CD4-positive, alpha-beta T cell treated with Interleukin-17A for 1 hour (primary cell): ENCODE measurements at places on chromosomes 2 and 18.

DNA sequence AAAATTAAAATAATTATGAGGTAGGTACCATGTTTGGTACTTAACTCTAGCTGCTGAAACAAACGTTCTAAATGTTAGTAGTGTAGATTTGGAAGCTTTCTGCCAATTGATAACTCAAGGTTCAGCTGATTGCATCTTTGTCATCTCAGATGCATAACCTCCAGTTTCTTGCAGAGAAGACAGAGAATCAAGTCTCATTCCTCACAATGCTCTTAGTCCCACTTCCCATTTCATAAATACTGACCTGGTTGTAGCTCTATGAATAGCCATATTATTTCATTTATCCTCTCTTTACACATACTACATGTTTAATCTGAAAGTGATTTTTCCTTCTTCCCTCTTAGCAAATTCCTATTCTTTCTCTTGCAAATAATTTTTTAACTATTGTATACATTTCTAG lies 178.5 kb upstream of the SETBP1 start:
- DNase-seq = no peak

GRCh38 chr18:59916746-59917145 lies 16.9 kb downstream of the PMAIP1 start:
- no peak for DNase-seq

GRCh38 chr2:229725716-229726574 lies 11.6 kb upstream of the DNER start:
- DNase-seq = no peak

DNA sequence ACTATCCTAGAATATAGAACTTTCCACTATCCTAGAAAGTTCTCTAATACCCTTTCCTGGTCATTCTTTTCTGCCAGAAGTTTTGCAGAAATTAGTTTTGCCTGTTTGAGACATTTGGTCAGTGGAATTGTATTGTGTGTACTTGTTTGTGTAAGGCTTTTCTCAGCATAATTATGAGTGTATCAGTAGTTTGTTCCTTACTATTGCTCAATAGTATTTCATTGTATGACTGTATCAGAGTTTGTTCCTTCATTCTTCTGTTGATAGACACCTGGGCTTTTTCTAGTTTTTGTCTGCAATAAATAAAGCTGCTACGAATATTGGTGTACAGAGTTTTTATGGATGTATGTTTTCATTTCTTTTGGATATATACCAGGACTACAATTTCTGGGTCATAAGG lies 27.2 kb downstream of the CCDC138 start:
- no peak for DNase-seq

DNA sequence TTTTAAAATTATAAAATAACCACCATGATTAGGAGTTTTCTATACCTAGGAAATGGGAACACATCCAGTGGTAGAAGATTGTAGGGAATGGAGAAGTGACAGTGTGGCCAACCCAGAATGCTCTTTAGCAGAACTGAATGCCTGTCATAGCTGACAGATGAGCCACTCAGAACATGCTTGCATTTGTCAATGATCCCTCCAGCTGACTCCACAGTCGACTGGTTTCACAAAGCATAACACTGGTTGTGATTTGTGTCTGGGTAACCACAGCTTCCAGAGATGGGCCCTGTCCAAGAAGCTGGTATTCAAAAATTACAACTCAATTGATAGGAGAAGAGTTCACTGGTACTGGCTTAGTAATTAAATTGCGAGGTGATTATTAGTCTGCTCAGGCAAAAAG lies 9.0 kb upstream of the CTIF start:
- DNase-seq = no peak

GRCh38 chr2:69311024-69311416 lies 76.0 kb downstream of the GFPT1 start:
- DNase-seq = no peak

DNA sequence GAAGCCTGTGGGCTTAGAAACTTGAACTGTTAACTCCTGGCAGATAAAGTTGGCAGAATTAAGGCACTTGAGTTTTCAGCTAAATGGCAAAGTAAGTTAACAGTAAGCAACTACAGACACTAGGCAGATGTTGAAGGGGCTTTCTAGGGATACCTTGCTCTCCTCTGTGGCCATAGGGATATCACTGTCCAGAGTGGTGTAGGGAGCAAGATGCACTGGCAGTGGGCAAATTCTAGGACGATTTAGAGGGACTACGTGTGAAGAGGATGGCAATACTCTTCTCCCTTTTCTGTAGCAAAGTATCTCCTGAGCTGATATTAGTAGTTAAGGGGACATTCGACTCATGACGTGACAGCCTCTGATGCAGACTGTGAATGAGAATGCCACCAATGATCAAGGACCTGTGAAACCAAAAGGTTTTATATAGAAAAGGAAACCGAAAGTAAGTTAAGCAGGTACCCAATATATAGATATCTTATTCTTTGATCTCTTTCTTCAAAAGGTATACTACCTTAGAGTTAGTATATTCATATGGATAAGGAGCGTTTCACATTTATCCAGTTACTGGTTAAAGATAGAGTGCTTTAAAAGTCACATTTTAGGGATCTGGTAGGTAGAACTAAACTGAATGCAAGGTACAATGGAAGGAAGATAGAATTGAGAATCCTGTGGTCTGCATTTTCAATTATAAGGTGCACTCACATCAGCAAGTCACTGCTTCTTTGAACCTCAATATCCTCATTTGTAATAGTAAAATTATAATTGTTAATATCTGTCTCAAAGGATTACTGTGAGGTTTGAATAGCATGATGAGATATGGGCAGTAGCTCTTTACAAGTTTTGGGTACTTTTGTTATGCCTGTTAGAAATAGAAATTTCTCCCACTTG lies 106.4 kb downstream of the KCNH7 start:
- DNase-seq = peak; percentile 46

GRCh38 chr18:76102156-76102555 lies 392.9 kb downstream of the ZNF516 start:
- no peak for DNase-seq

GRCh38 chr18:60279391-60279790 lies 93.2 kb downstream of the MC4R start:
- no peak for DNase-seq

DNA sequence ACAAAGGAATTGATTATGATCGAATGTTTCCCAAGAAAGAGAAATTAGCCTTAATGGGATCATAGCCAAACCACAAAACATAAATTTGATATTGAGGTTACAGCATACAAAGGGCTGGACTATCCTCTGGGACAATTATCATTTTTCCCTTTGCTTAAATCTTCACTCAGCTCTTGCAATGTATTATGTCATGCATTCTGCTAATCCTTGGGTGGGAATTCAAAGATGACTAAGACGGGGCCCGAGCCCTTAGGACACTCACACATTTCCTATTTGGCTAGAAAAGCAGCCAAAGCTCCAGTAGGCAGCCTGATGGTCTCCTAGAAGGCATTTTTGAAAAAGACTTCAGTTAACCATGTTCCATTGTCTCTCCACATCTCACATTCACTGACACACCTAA lies 17.2 kb upstream of the NMI start:
- DNase-seq = no peak

- DNase-seq = no peak
These were observed 31.1 kb downstream of the EPAS1 start for GRCh38 chr2:46328291-46328690.

DNA sequence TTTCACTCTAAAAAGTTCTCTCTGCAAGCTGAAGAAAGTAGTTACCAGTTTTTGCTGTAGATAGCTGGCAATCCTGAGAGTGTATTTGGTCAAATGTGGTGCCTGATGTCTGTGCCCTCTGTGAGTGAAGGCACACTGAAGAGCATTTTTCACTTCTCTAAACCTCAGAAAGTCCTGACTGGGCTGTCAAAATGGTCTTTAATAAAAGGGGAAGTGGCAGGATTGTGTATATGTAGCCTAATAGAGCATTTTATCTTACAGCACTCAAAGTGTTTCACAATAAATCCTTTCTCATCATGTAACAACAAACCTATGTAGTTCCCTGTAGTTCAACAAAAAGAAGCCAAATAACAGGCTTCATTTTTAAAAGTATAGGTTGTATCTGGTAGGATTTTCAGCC lies 1552.3 kb upstream of the SLC39A10 start:
- DNase-seq = no peak

DNA sequence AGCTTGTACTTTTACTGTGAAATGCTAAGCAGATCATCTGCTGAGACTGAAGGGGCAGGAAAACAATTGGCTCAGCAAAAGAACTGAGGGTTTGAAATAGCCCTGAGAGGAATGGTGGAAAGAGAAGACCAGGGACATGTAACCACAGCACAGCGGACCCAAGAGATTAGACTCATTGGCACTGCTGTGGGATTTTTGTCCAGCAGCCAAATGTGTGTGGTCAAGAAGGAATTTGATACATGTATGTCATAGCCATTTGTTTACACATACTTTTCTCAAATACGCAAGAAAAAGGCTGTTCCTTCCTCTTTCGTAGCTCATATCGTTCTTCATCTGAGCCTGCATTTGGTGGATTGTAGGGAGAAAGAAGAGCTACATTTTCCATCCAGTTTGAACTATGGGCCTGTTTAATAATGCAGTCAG lies 73.8 kb downstream of the TRABD2A start:
- DNase-seq = no peak

- no peak for DNase-seq
These were observed 33.8 kb downstream of the RTP5 start for GRCh38 chr2:241903121-241904010.

DNA sequence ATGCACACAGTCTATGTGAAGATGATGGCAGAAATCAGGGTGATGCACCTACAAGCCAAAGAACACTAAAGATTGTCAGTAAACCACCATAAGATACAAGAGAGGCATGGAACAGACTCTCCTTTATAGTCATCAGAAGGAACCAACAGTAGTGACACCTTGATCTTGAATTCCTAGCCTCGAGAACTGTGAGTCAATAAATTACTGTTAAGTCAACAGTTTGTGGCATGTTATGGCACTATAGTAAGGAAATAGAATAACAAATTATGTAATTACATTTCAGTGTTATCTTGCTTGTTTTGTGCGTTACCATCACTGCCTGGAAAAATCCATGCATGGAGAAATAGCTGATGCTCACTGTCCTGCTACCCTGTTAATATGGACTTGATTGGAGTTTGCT lies 110.2 kb upstream of the LRP1B start:
- DNase-seq = no peak

DNA sequence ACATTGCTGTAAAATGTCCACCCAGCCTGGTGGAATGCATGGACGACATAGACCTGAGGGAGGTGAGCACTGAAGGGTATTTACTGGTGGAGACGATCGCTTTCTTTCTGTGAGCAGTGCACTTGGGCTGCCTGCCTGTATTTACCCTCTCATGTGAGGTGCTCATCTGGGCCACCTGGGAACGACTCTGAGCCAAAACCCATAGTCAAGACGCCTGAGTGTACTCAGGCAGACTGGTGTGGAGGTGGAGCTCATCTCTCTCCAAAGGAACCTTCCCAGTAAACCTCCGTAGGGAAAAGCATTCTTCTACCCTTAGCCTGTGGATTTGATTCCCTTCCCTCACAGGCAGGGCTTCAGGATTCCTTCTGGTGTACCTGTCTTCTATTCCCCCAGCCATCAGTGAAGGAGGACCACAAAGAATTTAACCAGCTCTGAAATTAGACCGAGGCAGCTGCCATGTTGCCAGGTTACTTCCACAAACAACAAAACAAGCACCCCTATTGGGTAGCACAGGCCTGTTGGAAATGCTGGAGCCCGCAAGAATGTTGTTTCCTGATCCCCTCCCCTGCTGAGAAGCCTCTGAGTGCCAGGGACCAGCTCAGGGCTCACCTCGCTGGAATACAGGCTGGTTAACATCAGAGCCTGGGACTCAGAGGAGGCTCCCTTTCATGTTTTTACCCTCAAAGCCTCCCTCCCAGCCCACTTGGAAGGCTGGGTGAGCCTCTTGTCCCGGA lies 47.5 kb upstream of the TXNDC2 start:
- DNase-seq = no peak

- no peak for DNase-seq
These were observed 162.9 kb downstream of the CELF4 start for GRCh38 chr18:37402735-37403099.

DNA sequence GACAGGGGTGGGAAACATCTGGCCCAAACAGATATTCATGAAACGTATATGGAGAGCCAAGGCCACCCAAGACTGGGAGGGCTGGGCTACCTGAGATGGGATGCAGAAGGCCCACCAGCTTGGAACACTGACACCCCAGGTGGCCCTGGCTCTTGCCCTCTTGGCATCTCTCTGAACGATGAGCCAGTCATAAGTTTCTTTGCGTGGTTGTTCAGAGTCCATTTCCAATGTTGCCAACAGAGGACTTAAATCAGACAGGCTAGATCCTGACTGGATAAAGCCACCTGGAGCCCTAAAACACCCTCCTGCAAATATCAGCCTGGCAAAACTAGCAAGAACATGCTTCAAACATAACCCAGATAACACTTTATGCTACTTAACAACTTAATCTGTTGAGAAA lies 42.6 kb downstream of the LPIN2 start:
- DNase-seq = no peak

GRCh38 chr2:12637754-12638153 lies 79.0 kb upstream of the TRIB2 start:
- DNase-seq = no peak

DNA sequence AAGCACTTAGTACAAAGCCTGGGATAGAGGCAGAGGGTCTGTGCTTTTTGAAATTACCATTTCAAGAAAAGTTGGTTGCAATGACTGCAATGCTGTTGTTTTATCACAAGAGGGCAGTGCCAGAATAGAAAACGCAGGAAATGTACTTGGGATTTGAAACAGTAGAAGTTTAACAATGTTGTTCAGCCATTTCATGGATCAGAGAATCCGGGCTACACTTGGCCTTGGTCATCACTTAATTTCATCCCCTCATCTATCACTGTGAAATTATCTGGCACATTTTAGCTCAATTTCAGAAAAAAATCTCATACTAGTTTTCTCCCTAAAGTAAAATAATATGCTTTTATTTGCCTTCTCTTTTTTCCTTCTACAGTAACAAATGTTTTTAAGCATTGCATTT lies 70.8 kb downstream of the RAPGEF4 start:
- peak; percentile 29 for DNase-seq

DNA sequence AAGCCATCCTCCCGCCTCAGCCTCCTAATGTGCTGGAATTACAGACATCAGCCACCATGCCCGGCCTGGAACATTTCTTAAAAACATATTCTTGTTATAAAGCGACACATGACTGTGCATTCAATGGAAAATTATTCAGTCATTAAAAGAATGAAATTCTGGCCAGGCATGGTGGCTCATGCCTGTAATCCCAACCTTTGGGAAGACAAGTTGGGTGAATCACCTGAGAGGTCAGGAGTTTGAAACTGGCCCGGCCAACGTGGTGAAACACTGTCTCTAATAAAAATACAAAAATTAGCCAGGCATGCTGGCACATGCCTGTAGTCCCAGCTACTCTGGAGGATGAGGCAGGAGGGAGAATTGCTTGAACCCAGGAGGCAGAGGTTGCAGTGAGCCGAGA lies 21.6 kb upstream of the RPRD1A start:
- no peak for DNase-seq

GRCh38 chr2:119758881-119759450 lies 756 bp upstream of the PTPN4 start:
- no peak for DNase-seq

GRCh38 chr18:52391810-52392559 lies 52.0 kb downstream of the DCC start:
- no peak for DNase-seq

DNA sequence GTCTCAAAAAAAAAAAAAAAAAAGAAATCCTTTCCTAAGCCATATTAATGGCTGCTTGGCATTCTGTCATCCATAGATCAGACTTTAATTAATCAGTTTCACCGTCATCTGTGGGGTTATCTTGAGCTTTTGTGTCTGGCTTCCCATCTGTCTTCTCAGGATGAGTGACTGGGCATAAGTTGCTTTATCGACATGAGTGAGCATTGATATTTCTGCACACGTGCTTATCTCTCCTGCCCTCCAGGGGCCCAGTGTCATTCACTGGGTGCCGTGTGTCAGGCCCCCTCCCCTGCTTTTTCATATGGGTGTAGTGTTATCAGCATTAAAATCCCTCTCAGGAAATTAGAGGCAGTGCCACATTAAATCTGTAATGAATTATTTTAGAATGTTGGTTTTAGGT lies 65.6 kb downstream of the SH3BP4 start:
- no peak for DNase-seq
